ENCODE measurements at places on chromosomes 7 and 10.

GRCh38 chr7:43659549-43659896 is 69.8 kb downstream of the COA1 start:
- no peak for DNase-seq

DNA sequence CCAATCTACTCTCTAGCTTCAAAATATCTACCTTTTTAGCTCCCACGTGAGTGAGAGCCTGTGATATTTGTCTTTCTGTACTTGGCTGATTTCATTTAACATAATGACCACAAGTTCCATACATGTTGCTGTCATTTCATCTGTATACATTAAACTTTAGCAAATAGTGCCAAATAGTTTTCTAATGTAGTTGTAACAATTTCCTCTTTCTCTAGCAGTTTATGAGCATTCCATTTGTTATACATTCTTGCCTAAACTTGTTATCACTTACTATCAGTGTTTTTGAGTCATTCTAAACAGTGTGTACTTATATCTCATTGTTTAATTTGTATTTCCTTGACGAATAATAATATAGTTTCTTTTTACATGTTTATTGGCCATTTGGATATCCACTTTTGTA is 77.2 kb downstream of the NEUROD6 start:
- no peak for DNase-seq

GRCh38 chr7:82593780-82594179 is 150.2 kb upstream of the CACNA2D1 start:
- no peak for DNase-seq

- no peak for DNase-seq
These were observed 38.6 kb downstream of the RSBN1L start for GRCh38 chr7:77734659-77735421.

GRCh38 chr10:27099448-27099847 is 846 bp downstream of the ANKRD26 start:
- no peak for DNase-seq

- no peak for DNase-seq
These were observed 33.5 kb downstream of the KCNMA1 start for GRCh38 chr10:77604063-77604462.

DNA sequence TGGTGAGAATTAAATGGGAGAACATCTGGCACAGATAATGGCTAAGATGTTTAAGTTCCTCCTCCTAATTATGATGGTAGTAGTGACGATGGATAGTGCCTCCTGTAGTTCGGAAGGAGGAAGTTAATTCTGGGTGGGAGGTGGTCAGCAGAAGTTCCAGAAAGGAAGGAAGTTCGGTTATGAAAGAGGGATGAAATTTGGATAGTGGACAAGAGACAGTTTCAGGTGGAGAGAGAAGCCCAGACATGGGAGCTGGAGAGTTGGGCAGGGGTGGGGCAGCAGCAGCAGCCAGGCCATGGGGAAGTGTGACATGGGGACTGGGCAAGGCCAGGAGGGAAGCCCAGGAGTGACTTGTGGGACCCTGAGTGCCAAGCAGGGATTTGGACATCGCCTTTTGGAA is 99.5 kb downstream of the CCNY start:
- DNase-seq = no peak

DNA sequence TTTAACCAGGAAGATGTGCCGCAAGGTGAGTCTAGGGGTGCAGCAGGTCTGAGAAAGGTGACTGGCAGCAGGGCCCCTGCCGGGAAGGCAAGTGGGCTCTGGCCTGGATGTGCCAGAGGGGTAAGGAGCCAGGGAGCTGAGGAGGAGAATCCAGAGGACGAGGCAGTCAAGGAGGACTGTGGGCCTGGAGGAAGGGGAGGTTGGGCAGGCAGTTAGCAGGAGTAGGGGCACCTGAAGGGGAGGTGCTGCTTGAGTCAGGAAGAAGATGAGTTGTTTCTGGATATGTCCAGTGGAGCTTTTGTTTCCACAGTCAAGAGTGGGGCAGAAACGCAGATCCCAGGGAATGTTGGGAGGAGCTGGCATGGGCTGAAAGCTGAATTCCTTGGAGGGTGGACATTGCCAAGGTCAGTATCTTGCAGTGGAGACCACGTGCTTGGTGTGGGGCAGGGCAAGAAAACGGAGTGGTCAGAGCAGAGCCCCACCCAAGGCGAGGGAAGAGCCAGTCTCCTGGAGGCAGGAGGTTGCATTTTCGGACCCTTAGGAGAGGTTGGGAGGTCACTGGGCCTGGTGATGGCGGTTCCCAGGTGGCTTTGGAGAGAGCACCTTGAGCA is 34.0 kb downstream of the MINDY4 start:
- no peak for DNase-seq

DNA sequence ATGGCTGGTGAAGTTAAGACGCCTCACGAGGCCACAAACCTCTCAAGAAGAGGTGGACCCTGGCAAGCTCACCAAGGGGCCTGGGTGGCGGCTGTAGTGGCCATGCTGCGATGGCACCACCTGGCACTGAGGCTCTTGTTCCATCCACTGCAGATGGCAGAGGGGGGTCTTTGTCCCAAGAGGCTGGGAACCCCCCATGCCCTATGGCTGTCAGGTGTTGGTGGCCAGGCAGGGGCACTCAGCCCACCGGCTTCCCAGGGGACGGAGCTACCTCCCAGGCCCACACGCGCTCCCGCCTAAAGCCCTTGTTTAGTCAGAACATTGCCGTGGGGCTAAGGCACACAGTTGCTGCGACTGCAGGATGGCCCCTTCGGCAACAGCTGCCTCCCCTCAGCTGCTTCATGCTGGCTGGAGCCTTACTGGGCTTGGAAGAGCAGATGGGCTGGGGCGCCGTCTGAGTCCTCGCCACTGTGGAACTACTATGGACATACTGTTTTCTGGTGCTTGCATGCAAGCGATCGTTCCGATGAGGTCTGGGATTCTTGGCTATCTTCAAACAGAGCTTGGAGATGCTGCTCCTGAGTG is 46.8 kb downstream of the DPYSL4 start:
- no peak for DNase-seq

DNA sequence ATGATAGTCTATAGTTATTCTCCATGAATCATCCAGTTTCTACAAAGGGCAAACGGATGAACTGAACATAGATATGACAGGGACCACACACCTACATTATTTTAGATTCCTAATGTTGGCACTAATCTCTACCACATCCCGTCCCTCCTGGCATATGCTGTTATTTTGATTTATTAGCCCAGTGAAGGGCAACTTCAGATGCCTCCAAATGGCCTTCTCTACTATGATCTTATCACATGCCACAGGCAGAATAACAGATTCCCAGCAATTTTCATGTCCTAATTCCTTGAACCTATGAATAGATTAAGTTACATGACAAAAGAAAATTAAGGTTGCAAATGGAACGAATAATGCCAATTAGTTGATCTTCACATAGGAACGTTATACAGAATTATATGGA is 474.7 kb downstream of the ANKRD7 start:
- DNase-seq = no peak

DNA sequence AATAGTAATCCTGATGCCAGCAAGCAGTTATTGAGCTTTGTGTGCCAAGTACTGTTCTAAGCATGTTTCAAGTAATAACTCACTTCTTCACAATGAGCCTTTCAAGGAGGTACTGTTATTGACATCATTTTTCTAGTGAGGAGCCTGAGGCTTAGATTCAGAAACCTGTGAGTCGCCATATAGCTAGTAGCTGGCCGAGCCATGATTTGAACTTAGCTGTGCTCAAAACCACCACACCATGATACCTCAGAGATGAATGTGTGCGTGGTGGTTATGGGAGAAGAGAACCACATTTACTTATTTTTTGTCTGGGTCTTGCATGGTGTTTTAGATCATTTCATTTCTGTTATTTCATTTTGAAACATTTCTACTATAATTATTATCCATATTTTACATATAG is 578.9 kb downstream of the AUTS2 start:
- DNase-seq = peak; percentile 12

DNA sequence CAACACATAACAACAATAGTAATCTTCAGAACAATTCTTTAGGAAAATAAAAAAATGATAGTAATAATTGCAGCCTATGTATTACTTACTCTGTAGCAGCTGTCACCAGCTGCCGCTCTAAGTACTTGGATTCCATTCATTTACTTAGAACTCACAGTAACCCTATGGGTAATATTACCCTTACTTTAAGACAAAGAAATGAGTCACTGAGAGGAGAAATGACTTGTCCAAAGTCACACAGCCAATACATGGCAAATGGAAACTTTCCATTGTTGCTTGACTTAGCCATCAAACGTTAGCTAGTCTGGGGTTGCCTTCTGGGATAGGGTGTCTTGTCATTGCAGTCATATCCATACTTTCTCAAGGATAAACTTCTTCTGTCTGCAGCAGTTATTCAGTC is 3.6 kb downstream of the CCNY start:
- no peak for DNase-seq

GRCh38 chr10:125201108-125201524 is 40.8 kb upstream of the CTBP2 start:
- peak; percentile 12 for DNase-seq

GRCh38 chr7:142799437-142799835 is 28.7 kb downstream of the PRSS2 start:
- no peak for DNase-seq

GRCh38 chr10:131811630-131812403 is 89.0 kb upstream of the PPP2R2D start:
- DNase-seq = no peak

GRCh38 chr7:70288781-70289456 is 690.6 kb downstream of the AUTS2 start:
- no peak for DNase-seq

All from stimulated activated naive CD8-positive, alpha-beta T cell treated with anti-CD3 and anti-CD28 coated beads, Interleukin-15, amount 100 ng/mL, for 72 hours (primary cell).